ENCODE measurements at places on chromosomes 16 and 17.
A peak's percentile ranks its signal among the peaks of the same experiment; 100 is the strongest.

- DNase-seq, result no peak
These were observed 25.6 kb downstream of the TEX14 start for GRCh38 chr17:58665946-58666857.

DNA sequence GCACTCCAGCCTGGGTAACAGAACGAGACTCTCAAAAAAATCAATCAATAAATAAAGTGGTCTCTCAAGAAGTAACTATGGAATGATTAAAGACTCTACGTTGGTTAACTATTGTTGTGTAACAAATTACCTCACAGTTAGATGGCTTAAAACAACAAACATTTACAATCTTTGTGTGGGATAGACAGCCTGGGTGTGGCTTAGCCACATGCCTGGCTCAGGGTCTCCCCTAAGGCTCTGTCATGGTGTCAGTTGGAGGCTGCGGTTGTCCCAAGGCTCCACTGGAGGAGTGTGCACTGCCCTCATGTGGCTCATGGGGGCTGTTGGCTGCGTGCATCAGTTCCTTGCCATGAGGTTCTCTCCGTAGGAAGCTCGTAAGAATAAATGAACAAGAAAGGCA, 294.5 kb downstream of the SNX29 start:
- peak; percentile 67 for DNase-seq

GRCh38 chr17:81641825-81642489, 5.0 kb downstream of the TSPAN10 start:
- DNase-seq, result no peak

DNA sequence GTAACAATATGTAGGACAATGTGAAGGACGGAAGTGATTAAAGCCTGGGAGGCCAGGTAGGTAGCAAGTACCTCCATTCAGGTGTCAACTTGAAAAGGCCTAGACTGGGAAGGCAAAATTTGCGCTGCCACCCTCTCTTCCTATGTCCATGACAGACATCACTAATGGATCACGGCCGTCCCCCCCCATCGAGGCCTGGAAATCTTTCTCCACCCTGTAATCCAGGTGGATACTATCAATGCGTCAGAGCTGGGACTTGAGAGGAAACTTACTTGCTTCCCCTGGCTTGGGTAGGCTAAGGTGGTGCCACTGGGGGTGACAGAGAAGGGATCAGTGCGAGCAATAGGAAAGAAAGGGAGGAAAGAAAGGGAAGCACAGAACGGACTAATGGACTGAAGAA, 156.1 kb downstream of the SALL1 start:
- DNase-seq, result no peak

DNA sequence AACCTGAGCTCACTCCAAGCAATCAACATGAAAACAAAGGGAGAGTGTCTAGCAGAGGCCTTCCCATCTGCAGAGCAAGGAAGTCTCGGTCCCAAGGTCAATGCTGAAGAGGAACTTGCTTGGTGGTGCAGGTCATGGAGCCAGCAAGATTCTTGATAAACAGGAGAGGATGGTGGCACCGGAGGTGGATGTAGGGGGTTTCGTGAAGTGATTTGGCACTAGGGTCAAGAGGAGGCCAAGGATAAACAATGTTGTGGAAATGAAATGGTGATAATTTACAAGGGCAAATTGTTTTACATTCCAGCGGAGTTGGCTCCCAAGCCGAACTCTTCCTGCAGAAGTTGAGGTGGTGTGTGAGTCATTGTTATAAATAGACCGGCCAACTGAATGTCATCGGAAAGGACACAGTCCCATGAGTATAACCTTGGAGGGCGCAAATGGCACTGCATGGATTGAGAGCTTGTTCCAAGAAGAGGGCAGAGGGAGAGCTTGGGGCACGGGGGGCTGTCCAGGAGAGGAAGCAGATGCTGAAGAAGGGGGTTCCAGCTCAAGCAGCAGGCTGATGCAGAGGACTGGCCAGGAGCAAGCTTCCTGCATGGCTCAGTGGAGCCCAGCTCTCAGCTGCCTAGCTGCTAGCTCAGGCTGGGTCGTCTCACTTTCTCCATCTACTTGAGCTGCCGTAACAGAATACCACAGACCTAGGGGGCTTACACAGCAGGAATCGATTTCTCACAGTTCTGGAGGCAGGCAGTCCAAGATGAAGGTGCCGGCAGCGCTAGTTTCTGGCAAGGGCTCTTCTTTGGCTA, 136.6 kb downstream of the COPRS start:
- no peak for DNase-seq

GRCh38 chr17:213286-214105, 32.0 kb upstream of the DOC2B start:
- no peak for DNase-seq

GRCh38 chr16:48409839-48410632, 24.8 kb upstream of the SIAH1 start:
- DNase-seq, result no peak

GRCh38 chr16:74607310-74607961, 522 bp upstream of the GLG1 start:
- DNase-seq, result no peak

DNA sequence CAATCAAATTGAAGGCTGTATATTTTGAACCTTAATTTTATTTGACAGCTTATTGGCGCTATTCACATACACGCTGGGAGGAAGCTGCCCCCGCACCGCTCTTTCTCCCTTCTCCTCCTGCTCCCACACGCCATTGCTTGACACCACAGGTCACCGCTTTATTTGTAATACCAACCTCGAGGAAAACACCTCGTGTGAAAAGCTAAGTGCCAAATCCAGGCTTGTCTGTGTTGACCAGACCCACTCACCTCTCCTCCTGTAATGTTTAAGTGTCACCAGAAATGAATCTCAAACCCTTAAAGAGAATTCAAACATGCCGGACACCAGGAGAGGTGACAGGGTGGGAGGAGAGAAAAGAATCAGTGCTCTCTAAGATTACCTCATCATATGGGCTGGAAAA, 331.4 kb downstream of the GRIN2A start:
- DNase-seq, result no peak

GRCh38 chr17:37802712-37803416, 58.0 kb upstream of the HNF1B start:
- no peak for DNase-seq

- peak; percentile 43 for DNase-seq
These were observed 36.7 kb upstream of the NDRG4 start for GRCh38 chr16:58462997-58463941.

GRCh38 chr16:27736431-27736830, 186.5 kb downstream of the KATNIP start:
- DNase-seq, result no peak

- DNase-seq, result no peak
These were observed 15.0 kb downstream of the SMIM36 start for GRCh38 chr17:55496094-55496881.

GRCh38 chr17:41116297-41116696, 1.9 kb downstream of the KRTAP4-11 start:
- no peak for DNase-seq

DNA sequence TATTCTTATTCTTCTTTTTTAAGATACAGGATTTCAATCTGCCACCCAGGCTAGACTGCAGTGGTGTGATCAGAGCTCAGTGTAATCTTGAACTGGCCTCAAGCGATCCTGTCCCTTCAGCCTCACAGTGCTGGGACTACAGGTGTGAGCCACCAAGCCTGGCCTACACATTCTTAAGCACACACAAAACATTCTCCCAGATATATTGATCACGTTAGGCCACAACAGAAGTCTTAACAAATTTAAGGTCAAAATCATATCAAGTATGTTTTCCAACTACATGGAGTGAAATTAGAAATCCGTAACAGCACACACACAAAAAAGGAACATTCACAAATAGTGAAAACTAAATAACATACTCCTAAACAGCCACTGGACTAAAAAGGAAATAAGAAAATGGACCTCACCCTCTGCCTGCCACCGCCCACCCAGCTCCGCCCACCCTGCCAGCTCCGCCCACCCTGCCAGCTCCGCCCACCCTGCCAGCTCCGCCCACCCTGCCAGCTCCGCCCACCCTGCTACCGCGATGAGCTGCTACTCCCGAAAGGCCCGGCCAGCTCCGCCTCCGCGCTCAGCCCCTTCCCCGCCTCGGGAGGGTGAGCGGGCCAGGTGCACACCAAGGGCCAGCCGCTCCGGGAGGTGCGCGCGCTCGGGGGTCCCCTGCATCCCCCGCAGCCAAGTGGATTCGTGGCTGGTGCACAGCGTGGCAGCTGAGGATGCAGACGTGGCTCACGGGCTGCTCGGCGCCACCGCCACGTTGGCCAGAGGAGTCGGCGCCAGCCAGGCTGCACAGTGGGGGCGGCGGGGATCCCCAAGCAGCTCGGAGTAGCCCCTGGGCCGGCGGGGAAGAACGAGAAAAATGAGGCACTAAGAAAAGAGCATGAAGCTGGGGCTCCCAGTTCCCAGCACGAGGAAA, 41.2 kb downstream of the C16orf87 start:
- DNase-seq, result no peak

GRCh38 chr17:57534863-57535248, 210.2 kb downstream of the CCDC182 start:
- DNase-seq, result no peak

DNA sequence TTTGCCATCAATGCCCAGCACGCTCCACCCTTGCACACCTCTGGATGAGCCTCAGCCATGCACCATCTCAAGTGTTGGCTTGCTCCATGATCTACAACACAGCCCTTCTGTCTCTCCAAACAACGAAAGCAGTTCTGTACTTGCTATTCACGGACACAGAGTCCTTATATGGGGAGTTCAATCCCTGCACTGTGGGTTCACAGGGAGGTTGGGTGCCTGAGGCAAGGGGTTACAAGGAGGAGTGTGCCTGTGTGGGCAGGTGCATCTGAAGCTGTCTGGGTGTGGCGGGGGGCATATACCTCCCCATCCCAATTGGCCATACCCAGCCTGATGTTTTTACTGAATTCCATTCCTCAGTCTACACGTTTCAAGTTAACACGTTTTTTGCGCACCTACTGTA, 5.6 kb downstream of the RUNDC3A start:
- no peak for DNase-seq

DNA sequence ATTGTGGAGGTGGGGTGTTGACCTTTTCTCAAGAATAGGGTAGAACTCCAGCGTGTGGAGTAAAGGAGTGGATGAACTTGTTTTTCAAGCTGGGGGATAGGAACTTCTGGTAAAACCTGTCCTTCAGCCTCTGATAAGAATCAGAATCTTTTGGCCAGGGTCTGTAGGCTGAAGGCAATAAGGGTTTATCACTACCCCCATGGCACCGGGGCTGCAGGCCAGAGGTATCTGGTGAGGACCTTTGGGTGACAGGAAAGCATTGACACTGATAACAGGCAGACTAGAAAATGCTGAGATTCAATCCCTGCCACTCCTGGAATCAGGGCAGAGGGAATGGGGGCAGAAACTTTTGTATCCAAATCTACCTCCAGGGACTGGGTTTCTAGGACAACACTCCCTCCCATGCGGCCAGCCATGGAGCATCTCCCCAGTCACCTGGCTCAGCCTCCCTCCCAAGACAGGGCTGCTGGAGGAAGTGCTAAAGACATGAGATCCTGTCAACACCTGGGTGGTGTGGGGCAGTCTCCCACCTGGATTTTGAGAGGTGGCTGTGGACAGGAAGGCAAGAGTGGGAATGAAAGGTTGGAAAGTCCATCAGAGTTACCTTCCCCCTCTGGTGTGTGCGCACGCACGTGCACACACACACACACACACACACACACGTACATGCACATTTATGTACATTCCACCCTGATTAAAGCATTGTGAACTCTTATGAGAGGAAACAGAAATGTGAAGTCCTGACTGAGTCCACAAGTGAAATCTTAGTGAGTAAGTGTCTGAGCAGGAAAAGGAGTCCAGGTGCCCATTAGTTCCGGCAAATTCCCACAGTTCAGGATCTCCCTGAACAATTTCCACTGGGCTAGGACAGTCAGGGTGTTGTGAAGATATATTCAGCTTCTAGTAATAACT, 53.1 kb upstream of the MARCHF10 start:
- no peak for DNase-seq

GRCh38 chr17:67289181-67289876, 44.3 kb upstream of the HELZ start:
- DNase-seq, result no peak

DNA sequence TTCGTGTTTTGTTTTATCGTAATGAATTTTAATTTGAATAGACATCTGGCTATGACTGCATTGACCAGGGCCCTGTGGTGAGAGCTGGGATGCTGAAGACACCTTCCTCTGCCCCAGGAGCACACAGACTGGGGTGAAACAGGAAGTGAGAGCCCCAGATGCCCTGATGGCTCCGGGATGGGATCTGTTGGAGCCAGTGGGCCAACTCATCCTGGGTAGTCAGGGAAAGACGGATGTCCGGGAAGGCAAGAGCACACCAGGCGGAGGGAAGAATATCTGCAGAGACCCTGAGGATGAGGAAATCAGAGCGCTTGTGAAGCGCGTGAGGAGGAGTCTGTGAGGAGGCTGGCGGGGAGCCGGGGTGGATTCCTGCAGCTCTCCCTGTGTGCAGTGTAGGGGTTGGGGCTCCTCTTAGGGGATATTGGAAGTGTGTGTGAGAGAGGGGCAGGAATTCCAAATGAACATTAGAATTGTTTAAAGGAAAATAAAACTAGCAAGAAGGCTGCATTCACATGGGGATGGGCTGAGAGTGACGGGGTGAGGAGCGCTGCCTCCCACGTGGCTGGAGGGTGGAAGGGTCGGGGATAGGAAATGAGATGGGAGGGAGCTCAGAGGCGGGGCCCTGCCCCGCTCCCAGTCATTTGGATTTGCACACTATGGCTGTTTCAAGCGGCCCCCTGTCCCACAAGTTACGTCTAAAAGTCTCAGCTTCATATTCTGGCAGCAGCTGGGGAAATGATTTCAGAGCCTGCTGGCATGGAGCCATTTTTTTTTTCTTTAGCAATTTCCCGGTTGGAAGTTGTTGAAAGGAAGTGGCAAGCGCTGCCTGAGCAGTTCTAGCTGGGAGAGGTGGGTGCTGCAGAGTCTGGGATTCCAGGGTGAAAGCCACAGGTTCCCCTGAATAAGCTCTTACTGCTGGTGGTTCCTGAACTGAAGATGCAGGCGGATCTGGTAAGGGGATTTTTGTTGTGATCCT, 71.2 kb upstream of the LGALS9 start:
- peak; percentile 51 for DNase-seq

GRCh38 chr17:74454197-74455024, 12.0 kb upstream of the CD300A start:
- peak; percentile 95 for DNase-seq

- DNase-seq, result no peak
These were observed 106.1 kb downstream of the ADAMTS18 start for GRCh38 chr16:77328768-77329167.

DNA sequence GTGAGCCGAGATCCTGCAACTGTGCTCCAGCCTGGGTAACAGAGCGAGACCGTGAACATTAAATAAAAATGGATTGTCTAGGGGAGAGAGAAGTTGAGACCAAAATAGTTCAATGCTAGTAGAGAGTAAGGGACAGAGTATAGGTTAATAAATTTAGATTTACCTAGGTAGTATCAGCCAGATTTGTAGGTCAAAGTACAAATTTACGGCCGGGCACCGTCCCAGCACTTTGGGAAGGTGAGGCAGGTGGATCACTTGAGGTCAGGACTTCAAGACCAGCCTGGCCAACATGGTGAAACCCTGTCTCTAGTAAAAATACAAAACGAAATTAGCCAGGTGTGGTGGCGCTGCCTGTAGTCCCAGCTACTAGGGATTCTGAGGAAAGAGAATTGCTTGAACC, 12.2 kb upstream of the BMERB1 start:
- DNase-seq, result no peak

GRCh38 chr17:58136669-58137279, 11.4 kb upstream of the OR4D1 start:
- peak; percentile 34 for DNase-seq

All from NCI-H524 (cell line).